Activated T-cell treated with anti-CD3 and anti-CD28 coated beads, Interleukin-2, amount 50 U/mL, for 72 hours (primary cell): ENCODE measurements at places on chromosomes 16 and 17.

DNA sequence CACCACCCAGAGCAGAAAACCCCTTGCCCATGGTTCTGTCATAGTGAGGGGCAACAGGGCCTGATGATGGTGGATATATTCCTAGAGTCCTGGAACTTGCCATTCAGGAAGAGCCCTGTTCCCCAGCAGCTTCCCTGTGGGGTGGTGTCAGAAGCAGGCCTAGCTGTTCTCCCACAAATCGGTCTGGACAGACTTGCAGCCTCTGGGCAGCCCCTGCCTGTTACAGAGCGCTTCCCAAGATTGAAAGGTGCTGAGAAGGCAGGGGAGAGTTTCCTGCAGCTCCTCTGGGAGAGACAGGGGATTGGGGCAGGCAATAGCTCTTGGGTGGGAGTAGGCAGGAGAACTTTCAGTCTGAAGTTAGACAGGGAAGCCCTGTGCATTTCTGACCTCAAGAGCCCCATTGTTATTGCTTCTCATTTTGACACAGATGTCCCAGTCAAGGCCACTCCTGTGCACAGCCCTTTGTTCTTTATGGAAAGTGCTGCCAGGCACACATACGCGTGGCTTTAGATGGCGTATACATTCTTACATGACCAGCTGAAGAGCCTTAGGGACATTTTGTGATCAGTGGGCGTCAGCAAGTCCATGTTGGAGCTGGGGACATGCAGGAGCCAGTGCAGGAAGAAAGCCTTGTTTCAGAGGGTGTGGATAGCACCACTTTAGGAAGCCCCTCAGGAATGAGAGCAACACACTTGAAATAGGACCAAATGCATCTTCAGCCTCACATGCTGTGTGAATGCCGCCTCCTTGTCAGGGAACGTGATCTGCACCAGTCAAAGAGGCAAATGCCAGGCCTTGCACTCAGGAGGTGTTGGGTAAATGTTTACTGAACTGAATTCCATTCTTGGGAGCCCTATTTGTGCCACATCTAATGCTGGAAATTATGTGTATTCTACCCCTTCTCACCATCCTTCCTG is 67.5 kb downstream of the GNAO1 start:
- no peak for DNase-seq

DNA sequence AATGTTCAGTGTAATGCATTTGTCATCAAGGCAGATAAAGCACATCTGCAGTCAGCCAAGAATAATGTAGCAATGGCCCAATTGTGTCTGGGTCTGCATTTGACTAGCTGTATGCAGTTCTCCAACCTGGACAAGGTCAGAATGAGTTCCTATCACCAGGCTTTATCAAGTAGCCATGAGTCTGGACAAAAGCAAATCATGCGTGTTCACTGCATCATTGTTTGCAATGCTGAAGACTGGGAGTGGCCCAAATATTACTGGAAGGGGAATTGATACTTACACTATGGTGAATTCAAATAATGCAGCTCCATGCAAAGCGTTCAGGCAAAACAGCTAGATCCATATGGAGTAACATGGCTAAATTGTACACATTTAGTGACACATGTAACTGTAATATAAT is 250.9 kb downstream of the TOX3 start:
- no peak for DNase-seq

DNA sequence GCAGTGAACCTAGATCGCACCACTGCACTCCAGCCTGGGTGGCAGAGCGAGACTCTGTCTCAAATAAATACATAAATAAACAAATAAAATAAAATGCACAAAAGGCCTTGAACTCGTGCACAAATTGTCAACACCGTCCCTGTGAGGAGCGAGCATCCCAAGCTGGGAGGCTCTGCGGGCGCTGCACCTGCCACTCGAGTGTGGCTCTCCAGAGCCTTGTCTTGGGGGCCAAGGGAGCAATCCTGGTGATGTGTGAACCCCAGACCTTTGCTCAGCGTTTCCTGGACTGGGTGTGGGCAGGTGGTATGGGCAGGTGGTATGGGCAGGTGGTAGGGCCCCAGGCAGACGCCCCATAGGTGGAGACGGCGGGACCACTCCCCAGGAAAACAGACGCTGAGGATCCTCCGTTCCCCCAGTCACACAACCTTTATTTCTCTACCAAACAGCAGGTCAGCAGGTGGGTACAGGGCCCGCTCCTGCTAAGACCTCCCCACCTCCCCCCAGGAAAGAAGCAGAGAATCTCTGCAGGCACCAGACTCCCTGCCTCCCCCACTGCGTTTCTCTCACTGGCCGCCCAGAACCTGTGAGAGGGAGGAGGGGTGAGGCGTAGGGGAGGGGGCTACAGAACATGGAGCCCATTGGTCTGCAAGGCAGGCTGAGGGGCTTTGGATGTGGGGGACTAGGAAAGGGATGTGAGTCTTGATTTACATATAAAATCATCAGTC is 7.4 kb upstream of the P2RX1 start:
- no peak for DNase-seq

- no peak for DNase-seq
Observed at GRCh38 chr16:65124596-65124995, 2.7 kb upstream of the CDH11 start.

DNA sequence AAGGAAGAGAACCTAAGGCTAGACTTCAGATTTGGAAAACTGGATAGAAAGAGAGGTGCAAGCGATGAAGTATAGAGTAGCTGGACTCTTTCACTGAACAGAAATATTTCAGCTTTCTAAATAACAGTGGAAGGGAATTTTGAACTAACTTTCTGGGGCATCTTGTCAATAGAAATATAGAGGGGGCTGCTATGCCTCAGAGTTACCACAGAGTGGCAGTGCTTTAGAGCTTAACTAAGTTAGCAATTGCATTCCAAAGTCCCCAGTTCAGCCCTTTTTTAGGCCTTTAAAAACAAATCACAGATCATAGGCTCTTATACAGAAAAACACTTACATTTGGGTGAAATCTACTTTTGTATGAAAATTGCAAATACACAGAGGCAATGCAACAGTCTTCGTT is 154.2 kb upstream of the CDH8 start:
- no peak for DNase-seq

DNA sequence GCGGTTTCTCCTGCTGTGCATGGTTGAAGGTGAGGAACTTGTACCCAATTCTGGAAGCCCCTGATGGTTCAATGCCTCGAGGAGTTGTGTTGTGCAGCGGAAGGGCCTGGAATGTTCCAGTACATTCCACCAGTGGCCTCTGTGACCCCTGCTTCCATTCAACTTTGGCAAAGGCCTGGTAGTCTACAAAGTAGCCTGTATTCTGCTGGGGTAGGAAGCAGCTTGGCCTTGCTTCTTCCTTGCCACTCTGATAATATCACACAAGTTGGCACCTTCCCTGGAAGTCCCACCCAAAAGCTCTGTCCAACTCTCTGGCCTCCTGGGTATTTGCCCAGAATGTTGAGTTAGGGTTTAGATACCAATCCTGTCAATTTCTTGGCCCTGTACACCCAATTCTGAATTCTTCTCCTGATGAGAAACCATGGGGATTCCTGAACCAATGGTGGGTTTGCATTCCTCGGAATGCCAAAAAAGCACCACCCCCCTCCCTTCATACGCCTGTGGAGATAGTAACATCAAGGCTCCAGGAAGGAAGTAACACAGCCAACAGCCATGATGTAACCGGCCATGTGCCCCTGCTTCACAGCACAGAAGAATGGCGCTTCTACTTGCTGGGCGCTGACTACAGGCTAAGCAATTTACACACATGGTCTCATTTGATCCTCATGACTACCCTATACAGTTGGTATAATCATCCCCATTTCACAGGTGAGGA is 11.8 kb upstream of the FAM117A start:
- no peak for DNase-seq

DNA sequence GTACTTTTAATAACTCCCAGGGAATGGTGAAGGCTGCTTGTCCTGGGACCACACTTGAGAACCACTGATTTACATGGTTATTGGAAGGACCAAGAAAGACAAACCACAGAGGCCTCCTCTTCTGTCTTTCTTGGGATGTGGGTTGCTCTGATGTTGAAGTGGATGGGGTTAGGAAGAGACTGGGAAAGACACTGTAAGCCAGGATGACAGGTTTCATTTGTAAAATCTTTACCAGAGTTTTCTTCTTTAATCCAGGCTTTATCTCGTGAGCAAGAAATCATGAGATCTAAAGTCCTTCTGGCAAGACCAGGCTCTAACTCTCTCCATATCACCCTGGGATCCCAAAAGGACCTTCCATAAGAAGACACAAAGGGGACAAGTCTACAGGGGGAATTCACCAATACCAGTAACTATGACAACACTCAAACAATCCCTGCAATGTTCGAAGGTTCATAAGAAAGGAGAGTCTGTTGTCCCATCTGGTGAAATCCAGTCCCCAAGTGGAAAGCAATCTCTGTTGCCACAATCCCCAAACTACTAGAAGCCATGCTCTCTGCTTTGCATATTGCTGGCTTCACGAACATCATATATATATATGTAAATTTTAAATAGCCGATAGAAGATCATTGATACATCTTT is 44.8 kb upstream of the CDRT4 start:
- DNase-seq, result no peak
